Muscle of arm (tissue), 14 donors: ENCODE measurements at places on chromosomes 7 and 10. TPM values are rescaled to one million over a fixed set of nuclear protein-coding genes. Genes with fewer than 3 reads are reported as not detected.

The PLEKHA8 gene
- polyA plus RNA-seq: 14.8 TPM

The GDF2 gene
- not detected for polyA plus RNA-seq

The TRIM74 gene
- polyA plus RNA-seq: not detected

The SYT15 gene
- not detected for polyA plus RNA-seq

The PLXNA4 gene
- polyA plus RNA-seq: 6.5 TPM

The AOAH gene
- polyA plus RNA-seq: 3.0 TPM

The ARPC1B gene
- polyA plus RNA-seq: 33.6 TPM

The CALML3 gene
- 0.20 TPM for polyA plus RNA-seq

The GALNT17 gene
- 38.2 TPM for polyA plus RNA-seq

GRCh38 chr7:132118641-132119040 is 457.6 kb downstream of the PLXNA4 start:
- DNase-seq: no peak

DNA sequence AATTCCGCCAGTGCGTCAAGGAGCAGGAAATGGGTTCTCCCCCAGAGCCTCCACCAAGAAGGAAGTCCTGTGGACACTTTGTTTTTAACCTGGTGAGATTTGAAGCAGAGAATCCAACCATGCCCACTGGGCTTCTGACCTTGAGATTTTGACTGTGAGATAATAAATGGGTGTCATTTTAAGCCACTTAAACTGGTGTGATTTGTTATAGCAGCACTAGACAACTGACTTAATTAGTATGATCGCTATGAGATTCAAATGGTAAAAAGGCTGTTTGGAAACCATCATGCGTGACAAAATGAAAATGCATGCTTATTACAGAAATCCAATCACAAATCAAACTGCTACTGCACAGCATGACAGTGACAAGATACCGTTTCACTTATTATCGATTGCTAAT is 98.0 kb downstream of the ADAM12 start:
- no peak for DNase-seq

DNA sequence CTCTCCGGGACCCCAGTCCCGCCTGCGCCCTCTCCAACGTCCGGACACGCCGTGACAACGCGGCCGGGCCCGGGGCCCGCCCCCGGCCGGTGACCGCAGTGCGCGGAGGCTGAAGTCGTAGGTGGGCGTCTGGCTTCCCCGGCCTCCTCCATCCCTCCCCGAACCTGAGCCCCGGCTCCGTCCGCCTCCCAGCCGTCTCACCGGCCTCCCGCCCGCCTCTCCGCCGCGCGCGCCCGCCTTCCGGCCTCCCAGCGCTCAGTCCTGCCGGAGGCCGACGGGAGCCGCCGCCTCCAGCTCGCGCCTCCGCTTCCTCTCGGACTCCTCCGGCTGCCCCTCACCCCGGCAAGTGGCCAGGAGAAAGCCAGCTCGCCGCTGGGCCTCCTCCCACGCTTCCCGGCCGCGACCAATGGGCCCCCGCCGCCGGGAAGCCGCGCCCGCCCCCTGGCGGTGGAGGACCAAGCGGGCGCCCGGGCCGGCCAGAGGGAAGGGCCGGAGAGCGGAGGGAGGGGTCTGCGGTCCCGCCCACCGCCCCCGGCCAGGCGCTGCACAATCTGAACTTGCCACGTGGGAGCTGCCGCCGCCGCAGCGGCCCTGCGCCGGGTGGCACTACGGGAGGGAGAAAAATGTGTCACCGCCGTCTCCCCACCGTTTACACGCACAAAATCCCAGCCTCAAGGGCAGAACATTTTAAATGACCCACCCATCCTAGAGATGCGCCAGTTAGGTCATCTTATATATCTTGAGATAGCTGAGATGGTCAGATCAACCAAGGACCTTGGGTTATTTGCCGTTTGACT is at the start of gene FAM3C:
FAM3C (minus strand) TSS at position 348 of the 797 bp plus-strand sequence. CDS start 13,339 bp downstream, outside the sequence.
- DNase-seq: peak; percentile 90

GRCh38 chr7:105751054-105751453 is 125.3 kb downstream of the ATXN7L1 start:
- no peak for DNase-seq

DNA sequence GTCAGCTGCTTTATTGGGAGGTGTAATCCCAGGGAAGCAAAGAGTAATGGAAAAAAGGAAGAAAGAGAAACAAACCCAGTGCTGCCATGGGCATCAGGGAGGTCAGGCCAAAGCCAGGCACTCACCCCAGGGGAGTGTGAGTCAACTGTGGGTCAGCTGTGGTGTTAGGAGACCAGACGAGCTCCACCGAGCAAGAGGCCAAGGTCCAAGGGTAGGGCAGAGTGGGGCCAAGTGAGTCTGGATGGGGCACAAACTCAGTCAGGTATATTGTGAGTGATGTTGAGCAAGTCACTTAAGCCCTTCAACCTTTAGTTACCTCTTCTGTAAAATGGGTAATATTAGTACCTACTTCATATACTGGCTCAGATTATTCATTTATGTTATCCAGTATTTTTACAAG is 30.4 kb upstream of the CDK13 start:
- no peak for DNase-seq

- no peak for DNase-seq
Measured at GRCh38 chr7:71229699-71230098, 97.8 kb downstream of the GALNT17 start.

DNA sequence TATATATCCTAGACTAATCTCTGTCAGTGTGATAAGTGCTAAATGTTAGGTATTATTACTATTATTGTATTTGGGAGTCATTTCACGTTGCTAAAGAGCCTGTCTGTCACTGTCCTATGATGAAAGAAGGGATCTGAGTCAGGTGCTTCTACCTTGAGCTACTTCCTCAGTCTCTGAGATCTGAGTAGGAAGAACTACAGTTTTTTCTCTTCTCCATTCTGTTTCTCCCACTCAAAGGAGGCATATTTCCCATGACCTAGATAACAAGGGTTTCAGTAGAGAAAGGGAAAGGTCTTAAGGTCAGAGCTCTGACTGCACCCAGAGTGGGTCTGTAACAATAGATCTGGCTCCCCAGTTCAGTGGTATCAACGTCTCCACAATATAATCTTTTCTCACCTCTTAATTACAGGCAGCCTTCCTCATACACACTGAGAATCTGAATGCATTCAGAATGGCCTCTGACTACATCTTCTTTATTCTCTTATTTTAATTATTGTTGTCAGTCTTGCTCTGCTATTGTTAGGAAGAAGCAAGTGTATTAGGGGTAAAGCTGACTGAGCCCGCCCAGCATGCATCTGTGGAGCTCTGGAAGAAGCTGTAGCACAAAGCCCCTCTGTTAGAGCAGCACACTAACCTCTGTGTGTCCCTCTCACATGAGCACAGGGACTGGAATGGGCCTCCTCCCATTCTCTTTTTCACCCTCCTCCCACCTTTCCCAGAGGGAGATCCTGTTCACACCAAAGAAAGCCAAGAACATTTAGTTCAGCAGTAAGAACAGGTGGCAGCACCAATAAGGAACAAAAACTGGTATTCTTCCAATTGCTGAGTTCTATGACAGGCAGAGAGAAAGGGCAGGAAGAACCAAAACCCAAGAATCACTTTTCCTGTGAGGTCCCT is 38.1 kb downstream of the USP54 start:
- DNase-seq: peak; percentile 20

DNA sequence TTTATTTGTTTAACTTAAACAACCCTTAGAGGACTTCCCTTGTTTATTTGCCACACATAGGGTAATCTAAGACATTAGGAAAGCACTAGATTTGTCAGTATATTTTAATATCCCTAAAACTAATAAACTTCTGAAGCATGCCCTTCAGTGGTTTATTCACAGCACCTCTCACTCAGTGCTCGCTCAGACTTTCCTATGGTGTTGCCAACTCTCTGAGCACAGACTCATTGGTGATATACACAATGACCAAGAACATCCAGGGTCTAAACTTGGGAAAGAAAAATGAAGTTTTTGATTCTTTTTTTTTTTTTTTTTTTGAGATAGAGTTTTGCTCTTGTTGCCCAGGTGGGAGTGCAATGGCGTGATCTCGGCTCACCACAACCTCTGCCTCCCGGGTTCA is 82.2 kb downstream of the RAB11FIP2 start:
- DNase-seq: peak; percentile 29

- DNase-seq: no peak
Measured at GRCh38 chr7:80869821-80870751, 48.8 kb downstream of the SEMA3C start.

DNA sequence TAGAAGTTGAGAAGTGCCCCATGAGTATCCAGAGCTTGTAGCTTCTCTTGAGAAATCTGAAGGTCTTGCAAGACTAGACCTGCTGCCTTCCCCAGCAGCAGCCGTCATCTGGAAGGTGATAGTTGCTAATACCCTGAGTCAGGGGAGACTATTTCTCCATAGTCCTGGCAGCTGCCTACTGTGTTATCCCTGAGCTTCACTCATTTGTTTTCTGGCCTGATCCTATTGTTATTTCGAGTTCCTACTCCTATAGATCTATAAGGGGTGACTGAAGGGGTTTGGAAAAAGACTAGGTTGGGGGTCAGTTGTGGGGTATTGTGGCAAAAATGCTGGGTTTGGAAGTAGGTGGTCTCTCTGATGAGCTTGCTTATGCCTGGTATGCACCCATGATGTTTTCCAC is 297.8 kb downstream of the CNTNAP2 start:
- no peak for DNase-seq

DNA sequence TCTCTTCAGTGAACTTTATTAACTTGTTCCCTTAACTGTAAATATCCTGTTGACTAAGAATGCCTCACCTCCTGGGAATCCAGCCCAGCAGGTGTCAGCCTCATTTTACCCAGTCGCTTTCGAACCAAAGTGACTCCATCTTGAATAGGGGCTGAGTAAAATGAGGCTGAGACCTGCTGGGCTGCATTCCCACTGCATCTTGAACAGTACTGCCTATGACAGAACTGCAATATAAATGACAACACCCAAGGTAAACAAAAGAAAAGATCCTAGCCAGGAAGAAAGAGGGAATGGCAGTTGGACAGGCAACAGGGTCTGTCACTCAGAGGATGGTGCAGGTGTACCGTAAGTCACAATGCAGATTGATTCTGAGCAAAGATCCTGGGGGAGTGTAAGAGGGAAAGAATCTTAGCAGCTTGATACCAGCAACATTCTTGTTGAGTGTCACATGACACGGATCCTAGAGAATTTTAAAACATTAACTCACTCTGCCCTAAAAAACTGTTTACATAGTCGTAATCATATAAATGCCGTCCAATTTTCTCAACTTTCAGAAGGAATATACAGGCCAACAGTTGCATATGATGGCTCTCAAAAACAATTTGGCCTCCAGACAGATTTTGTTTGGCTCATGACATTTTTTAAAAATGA is 4.4 kb upstream of the FAM107B start:
- peak; percentile 67 for DNase-seq

- DNase-seq: no peak
Measured at GRCh38 chr7:27046854-27047549, 48.8 kb downstream of the HOXA1 start.

GRCh38 chr7:23373151-23374004 is 74.2 kb downstream of the MALSU1 start:
- no peak for DNase-seq

DNA sequence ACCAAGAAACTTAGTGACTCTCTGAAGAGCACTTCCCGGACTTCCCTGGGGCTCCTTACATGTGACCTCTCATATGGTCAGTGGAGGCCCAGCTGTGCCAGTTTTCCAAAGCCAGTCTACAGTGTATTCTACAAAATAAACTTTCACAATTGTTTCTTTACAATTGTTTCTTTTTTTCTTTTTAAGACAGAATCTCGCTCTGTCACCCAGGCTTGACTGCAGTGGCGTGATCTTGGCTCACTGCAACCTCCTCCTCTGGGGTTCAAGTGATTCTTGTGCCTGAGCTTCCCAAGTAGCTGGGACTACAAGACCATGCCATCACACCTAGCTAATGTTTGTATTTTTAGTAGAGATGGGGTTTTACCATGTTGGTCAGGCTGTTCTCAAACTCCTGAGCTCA is 25.9 kb downstream of the CYP17A1 start:
- DNase-seq: no peak

- no peak for DNase-seq
Measured at GRCh38 chr7:15703732-15704131, 17.2 kb upstream of the MEOX2 start.

DNA sequence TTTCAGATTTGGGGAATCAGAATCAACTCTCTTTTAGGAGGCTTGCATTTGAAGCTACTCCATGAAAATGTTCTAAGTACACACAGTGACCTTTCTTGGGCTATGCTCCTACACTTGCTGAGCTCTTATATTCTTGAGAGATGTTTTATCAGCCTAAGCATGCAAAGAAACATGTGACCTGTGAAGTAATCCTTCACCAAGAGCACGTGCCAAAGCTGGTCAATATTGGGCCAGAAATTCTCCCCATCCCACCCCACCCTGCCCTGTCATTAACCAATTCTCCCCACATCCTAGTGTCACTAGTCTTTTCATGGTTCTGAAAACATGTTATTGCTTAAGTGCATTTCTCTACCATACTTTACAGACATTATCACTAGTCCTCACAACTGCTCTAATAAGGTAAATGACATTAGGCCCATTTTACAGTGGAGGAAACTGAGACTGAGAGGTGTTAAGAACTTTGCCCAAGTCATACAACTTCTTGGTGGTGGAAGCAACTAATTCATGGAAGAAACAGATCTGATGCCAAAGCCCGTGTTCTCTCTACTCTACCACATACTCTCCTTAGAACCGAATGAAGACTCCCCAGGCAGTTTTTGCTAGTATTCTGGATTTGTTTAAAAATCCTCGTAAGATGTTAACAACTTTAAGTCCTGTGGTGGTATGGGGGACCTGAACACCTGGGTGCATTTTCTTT is 200.6 kb downstream of the PTEN start:
- no peak for DNase-seq

GRCh38 chr7:133358708-133359107 is 105.8 kb downstream of the EXOC4 start:
- no peak for DNase-seq

DNA sequence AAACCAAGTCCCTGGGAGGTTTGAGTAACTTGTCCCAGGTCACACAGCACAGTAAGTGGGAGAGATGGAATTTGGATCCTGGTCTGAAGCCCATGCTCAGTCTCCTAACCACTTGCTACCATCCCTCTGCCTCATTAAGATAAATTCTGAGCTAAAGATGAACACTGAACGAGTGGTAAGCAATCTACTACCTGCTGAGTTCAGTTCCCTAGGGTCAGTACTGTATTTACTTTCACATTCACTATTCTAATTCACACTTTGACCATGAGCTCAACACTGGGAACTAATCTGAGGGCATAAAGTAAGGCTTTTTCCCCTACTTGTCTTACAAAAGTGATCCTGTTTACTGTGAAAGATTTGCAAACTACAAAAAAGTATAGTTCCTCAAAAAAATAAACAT is 2.4 kb downstream of the UROS start:
- DNase-seq: no peak

- no peak for DNase-seq
Measured at GRCh38 chr10:52485462-52485861, 171.4 kb downstream of the DKK1 start.

DNA sequence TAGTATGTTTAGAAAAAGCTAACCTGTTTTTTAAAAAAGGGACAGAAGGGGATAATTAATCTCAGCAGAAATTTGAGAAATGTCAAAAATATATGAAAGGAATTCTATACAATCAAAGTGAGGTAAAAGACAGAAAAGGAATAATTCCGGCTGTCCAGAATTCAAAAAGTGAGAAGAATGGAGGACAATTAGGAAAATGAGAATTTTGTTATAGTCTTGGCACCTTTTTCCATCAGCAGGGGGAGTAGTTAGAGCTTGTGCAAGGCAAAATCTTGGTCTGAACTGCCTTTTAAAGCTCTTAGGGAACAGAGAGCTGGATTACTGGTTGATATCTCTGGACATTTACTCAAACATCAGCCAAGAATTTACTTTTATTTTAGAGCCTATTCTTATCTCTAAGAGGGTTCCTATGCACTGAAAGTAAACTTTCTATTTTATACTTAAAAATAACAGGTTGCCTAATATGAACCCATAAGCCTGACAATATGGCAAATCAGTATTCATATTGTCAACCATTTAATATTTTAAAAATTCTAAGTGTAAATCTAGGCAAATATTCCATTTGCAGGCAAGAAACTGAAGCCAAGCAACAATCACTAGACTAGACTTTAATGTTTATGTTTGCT is 185.6 kb downstream of the ANK3 start:
- DNase-seq: peak; percentile 29
